ENCODE measurements at places on chromosomes 12 and 14.

- DNase-seq, result no peak
Measured at GRCh38 chr14:54259821-54260220, 137.0 kb upstream of the CDKN3 start.

DNA sequence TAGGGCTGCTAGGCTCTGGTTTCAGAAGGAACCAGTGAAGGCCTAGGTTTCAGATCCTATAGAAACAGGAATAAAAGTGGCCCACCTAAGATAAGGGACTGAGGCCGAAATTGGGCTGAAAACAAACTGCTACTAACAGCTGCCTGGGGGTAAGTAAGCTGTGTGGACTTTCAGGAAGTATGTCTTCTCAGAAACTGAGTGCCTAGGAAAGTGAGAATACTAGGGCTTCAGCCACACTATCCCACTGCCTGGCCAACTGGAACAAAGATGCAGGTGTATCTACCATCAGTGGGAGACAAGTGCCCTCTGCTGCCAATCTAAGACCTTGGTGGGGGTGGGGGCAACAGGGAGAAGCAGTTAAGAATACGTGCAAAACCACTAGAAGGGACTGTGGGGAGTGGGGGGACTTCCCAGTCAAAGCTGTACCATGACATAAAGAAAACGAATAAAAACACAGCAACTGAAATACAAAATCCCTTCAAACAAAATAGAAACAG lies 82.5 kb downstream of the MED13L start:
- DNase-seq, result no peak

- no peak for DNase-seq
Measured at GRCh38 chr12:56722832-56723231, 2.3 kb downstream of the NACA start.

DNA sequence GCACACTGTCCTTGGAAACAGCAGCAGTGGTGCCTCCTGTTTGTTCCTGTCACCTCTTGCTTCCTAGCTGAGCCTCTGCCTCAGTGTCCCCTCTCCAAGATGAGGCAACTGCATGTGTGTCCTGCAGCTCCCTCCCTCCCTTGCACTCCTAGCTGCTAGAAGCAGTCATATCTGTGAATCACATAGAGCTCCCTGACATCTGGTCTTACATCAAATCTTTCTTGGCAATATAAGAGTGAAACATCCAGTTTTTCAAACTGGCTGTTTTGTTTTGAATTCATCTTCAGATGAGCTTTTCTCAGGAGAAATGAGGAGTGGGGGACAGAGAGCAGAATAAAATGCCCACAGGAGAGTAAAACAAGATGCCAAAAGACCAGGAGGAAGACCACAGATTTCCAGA lies 103.7 kb downstream of the VCPKMT start:
- DNase-seq, result no peak

GRCh38 chr14:72855913-72856312 lies 38.0 kb downstream of the DPF3 start:
- no peak for DNase-seq

DNA sequence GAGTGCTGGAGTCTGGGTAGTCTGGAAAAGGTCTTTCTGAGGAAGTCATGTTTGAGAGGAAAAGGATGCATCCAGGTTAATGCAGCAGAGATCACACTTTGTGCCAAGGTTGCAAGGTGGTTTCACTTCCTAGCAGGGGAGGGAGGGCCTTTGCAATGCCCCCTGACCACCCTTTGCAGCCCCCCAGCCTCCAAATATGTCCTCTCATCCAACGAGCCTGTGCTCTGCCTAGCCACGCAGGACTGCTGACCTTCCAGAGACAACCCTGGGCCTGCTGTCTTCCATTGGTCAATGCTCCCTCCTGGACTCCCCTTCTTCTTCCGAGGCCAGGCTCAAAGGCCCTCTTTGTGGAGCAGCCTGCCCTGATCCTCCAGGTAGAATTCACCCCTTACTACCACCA lies 47.3 kb upstream of the TUNAR start:
- no peak for DNase-seq

GRCh38 chr14:100374876-100375265 lies 51.7 kb downstream of the SLC25A47 start:
- DNase-seq, result no peak

- DNase-seq, result no peak
Measured at GRCh38 chr12:98022961-98023360, 492.4 kb upstream of the TMPO start.

- no peak for DNase-seq
Measured at GRCh38 chr14:77763316-77763715, 2.4 kb upstream of the SNW1 start.

DNA sequence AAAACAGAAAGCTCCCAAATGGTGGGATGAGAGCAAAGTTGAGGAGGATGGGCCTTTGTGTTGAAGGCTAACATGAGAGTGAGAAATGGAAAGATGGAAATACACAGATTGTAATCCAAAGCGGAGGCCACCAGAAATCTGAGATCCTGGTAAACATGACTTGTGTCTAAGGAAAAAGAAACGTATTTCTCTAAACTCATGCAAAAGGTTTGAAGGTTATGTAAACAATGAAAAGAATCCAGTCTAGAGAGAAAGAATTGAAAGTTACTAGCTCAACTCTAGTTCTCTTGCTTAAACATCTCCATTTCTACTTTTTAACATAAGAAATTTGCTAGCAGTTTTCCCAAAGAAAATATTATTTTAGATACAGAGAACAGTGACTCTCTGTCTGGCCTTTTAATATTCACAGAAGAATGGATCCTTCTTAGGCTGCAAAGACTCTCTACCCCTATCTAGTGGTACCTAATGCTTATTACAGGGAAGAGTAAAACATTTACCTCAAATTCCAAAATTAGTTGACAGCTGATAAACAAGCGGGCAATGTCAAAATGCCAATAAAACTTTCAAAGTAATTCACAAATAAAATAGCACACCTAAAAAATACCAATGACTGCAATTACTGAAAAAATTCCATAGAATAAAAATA lies 75.8 kb upstream of the SOX5 start:
- no peak for DNase-seq

GRCh38 chr14:104818714-104819161 lies 17.8 kb downstream of the ZBTB42 start:
- DNase-seq, result no peak

- no peak for DNase-seq
Measured at GRCh38 chr12:115946867-115947695, 330.4 kb downstream of the MED13L start.

DNA sequence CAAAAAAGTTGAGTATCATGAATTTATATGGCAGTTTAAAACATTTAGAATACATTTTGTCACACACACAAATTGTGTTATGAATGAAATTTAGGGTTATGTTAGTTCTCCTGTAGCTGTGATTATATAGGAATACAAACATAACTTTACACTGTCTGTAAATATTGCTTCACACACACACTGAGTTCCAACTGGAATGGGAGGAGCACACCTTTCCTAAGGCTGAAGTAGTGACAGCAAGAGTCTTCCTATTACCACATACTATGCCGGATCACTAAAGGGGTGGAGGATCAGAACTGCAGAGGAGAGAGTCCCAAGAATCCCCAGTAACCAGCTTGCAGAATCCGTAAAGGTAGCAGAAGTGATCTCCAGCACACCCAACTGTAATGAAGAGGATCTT lies 63.7 kb downstream of the DNAI7 start:
- DNase-seq, result no peak

DNA sequence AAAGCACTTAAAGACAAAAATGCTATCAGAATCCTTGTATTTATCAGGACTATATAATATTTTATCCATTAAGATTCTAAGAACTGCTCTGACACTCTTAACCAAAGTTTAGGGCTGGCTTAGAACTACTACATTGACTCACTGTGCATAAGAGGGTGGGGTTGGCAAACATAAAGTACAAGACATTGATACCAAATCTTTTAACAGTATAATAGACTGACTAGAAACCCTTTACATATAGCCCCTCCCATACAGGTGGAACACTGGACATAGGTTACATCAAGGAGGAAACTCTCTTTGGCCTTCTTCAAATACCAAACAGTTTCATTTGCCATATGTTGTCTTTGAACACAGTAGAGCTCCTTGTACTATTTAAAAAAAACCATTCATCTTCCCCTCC lies 15.6 kb upstream of the REP15 start:
- DNase-seq, result no peak

DNA sequence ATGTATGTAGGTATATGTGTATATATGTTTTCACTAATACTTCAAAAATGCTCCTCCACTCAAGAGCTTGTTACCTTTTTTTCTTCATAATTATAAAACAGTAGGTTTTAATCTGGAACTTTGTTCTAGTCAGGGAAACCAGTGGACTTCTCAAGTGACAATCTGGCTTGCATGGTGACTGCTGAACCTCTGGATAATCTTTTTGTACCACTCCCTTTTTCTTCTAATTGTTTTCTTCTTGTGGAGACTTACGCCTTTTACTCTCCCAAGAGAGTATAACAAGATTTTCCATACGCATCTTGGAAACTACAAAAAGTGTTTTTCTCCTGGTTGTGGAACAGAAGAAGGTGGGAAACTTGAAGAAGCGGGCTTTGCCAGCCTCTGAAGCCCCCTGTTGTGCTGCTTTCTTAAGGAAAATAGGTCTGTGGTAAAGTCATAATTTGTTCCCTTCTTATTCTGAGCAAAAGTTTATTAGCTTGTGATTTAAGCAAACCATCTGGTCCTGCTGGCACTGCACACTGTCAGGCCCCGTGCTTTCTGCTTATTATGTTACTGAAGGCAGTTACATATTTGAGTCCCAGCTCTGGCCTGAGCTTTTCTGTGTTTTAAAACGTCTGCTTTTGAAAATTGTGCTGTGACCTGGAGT lies 291.8 kb downstream of the ERC1 start:
- peak; percentile 85 for DNase-seq

Measured in lung (tissue), 17 donors.